ENCODE measurements at places on chromosomes 12 and 14.
A peak's percentile ranks its signal among the peaks of the same experiment; 100 is the strongest.

GRCh38 chr14:39988939-39989338, 556.7 kb upstream of the FBXO33 start:
- DNase-seq = peak; percentile 53

- no peak for DNase-seq
These were observed 234.4 kb downstream of the CACNA1C start for GRCh38 chr12:2287151-2287550.

DNA sequence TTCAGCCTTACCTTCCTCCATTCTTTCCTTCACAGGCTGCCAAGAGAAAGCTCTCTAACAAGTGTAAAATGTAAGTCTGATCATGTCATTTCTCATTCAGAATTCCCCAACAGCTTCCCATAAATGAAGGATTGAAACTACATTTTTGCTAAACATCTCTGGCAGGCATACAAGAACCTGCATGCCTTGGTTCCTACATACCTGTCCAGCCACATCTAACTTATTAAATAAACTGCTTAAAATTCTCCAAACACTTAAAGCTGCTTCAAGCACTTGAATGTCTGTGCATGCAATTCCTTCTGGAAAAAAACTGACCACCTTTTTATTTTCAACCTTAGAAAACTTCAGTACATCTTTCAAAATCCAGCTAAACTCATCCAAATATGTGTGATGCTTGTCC, 84.4 kb upstream of the DCN start:
- DNase-seq = no peak

DNA sequence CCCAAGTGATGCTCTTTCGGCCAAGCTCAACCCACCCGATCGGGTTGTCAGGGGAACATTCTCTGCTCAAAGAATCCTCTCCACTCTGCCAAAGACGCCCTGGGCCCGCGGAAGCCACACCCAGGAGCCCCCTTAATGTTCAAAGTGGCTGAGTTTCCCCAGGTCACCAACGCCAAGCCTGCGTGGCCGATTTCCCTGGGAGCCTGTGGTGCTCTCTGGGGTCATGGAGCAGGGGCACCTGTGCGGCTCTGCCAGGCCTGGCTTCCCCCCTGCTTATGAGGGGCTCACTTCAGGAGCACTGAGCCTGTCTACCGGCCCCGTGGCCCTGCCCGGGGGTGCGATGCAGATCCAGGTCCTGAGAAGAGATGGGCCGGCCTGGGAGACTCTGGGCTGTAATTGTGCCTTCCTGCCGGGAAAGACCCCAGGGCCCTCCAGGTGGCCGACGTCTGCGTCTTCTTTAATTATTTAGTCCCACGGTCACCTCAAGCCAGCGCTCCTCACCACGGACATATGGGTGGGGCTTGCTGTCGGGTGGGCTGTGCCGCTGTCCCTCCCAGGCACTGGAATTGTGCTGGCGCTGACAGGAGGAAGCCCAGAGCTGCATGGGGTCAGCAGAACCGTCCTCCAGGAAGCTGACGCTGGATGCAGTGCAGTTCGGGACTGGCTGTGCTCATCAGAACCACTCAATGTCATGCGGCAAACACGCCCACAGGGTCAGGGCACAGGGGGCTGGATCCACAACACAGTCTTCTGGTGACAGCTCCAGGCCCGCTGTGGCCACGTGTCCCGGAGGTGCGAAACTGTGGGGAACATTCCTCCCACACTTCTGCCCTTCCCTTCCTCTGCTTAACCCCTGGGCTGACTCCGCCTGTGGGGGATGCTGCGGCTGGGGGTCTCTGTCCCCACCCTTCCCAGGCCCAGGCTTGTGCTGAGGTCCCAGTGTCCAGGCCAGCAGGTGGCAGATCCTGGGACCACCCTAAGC, 267.6 kb upstream of the SFSWAP start:
- DNase-seq = no peak

DNA sequence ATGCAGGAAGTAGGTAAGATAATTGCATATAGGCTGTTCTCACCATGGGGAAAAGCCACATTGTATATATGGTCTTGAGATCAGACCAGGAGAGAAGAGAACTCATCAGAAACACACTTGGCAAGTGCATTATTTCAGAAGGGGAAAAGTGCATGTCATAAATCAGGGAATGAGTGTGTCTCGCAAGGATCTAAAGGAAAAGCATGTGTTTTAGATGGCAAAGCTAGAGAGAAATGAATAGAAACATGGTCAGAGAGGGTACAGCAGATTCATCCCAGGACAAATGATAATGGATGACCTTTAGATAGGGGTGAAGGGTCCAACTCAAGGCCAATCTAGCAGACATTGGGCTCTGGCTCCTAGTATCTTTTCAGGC, 230.2 kb upstream of the NAV3 start:
- DNase-seq = no peak

DNA sequence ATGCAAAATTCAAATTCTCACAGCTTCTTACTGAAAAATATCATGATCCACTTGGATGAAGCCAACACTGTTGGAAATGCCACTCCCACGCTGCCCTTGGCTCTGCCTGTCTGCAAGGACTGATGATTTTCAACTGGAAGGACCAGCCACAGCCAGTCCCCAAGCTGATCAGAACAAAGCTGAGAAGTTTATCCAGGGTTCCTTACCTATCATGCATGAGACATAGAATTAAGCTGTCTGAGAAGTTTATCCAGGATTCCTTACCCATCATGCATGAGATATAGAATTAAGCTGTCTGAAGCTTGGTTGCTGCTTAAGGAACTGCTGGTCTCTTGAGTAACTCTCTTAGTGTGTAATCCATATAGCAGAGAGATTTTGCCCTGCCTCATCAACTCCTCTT, 159.8 kb upstream of the TMEM260 start:
- DNase-seq = no peak

DNA sequence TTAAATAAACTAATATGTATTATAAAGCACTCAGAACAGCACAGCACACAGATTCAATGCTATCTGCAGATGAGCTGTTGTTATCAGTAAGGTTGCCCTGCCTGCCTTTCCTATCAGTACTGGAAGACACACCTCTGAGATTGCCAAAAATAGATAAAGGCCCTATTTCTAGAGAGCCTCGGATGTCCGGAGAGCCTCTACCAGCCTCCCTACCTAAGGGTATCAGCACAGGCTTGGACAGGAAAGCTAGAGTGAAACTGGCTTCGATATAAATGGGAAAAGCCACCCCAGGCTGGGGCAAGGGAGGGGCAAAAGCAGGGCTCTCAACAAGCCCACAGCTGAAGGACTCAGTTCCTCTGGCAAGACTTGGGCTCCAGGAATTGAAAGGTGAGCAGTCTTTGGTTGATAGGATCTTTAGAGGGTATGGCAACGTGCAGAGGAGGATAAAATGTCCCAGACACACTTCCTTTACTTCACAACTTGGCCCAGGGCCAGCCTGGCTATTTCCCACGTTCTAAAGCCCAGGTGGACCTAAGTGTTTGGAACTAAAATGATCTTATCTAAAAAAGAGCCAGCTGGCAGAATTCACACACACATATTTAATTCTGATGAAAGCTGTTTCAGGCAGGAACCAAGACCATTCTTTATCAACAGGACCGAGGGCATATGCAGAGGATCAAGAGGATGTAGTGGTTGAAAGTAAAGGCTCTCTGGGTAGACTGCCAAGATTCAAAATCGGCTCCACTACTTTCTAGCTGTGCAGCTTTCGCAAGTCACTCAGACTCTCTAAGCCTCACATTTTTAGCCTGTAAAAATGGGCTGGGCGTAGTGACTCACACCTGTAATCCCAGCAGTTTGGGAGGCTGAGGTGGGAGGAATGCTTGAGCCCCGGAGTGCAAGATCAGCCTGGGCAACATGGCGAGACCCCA, 37.8 kb upstream of the ITPR2 start:
- peak; percentile 15 for DNase-seq

DNA sequence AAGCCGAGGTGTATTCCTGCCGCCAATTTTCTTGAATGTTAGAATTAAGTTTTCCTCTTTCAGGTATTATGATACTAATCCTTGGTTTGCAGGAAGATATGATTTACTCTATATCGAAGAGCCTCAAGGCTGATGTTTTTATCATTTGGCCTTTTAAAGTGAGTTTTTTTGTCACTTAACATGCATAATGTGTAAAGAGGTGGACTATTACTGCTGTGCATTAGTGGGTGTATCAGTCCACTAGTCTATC, 11.1 kb upstream of the TMPO start:
- DNase-seq = no peak

- no peak for DNase-seq
These were observed 135.5 kb upstream of the CPM start for GRCh38 chr12:69068448-69068847.

GRCh38 chr12:69655616-69656340, 43.3 kb downstream of the BEST3 start:
- DNase-seq = no peak

GRCh38 chr14:99821519-99822508, 28.6 kb downstream of the EML1 start:
- DNase-seq = no peak

DNA sequence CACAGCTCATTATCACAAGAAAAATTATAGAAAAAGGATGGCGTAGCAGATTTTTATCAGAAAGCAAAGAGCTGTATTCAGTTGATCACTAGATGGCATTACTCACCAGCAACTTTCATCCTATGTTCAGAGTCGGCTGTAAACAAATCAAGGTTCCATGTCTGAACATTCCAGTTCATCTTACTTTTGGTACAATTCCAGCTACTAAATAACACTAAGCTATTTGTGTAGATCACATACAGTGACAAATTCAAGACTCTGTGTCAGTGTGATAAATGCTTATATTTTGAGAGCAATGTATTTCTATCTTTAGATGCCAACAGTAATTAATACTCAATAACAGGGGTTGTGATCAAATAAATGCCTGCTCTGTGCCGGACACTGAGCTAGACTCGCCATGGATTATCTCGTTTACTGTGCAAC, 30.1 kb downstream of the NRDE2 start:
- DNase-seq = no peak
